ENCODE measurements at places on chromosomes 4 and X.
A peak's percentile ranks its signal among the peaks of the same experiment; 100 is the strongest.

GRCh38 chrX:148825696-148826095 lies 325.3 kb downstream of the AFF2 start:
- no peak for DNase-seq

- DNase-seq, result no peak
These were observed 97.3 kb downstream of the EMCN start for GRCh38 chr4:100420571-100420970.

DNA sequence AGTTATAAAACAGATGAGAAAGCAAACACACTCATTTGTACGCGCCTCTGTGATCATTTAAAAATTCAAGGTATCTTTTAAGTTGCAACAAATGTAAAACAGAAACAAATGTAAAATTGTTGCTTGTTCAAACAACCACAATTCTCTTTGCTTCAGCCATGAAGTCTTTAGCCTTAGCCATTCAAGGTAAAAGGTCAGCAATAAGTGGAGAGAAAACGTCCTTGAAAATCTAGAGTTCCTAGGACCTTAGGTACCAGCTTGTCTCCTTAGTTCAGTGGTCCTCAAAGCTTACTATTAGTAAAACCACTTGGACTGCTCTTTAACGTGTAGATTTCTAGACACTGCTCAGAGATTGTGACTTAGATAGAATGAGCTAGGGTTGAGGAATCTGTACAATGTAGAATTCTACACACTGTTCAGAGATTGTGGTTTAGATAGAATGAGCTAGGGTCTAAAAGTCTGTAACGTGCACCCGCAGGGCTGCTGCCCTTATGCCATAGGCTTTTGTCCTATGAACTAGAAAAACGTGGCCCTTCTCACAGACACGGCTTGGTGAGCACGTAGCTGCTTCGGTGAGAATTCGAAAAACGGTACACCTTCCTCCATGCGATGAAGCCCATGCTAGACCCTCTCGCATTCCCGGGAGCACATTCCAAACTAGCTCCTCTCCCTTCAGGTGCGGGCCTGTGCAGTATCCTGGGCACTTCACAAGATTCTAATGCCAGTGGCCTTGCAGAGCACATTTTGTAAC lies 1.7 kb downstream of the PLAC8 start:
- peak; percentile 38 for DNase-seq

DNA sequence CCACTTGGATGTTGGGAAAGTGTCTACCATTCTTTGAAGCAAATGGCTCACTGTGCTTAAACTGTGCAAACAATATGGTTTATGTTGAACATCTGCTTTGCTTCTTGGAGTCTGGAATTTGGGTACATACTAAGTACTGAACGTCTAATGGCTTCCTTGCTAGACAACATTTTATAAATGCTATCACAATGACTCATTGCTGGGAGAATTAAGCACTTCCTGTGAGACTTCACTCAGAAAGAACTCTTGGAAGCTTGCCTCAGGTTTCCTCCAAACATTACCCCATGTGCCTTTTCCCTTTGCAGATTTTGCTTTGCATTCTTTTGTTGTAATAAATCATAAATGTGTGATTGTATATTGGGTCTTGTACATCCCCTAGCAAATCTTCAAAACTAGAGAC lies 139.7 kb downstream of the PACRGL start:
- DNase-seq, result no peak

DNA sequence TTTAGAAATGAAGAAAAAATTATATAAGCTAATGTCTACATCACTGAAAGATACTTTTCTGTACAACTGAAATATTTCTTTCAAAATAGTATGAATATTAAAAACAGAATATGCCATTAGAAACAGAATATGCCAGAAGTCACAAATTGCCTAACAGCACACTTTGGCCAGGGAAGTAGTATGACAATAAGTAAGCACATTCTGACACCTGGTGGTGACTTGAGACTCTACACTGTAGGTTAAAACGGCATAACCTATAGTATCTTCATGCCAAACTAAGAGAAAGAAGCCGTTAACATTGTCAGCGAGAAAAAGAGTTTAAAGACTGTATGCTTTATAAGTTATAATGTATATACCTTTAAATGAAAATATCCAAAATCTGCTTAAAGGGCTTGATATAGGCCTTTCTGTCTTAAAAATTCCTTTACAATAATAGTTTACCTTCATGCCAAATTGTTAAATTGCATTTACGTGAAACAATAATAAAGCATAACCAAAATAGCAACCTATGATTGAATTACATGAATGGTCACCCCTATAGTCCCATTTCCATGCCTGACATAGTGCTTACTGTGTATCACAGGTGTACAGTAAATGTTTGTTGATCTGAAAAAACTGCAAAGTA lies 32.8 kb downstream of the FAM13A start:
- DNase-seq, result peak; percentile 74

GRCh38 chr4:749698-750666 lies 44.4 kb downstream of the PCGF3 start:
- DNase-seq, result no peak

DNA sequence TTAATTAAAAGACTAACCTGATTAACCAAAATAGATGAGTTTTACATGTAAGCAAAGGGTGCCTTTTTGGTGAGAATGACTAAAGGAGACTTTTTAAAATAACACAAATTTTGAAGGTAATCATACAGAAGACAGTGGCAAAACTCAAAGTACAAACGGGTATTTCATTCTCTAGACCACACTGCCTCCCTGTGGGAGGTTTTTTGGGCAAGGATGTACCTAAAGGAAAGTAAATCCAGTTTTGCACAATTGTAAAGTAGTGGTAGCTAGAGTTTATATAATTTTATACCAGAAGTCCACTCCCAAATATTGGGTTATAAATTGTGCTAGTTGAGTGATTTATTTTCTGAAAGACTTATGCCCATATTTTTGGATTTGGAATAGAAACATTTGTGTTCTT lies 201.0 kb downstream of the PAPSS1 start:
- peak; percentile 3 for DNase-seq

DNA sequence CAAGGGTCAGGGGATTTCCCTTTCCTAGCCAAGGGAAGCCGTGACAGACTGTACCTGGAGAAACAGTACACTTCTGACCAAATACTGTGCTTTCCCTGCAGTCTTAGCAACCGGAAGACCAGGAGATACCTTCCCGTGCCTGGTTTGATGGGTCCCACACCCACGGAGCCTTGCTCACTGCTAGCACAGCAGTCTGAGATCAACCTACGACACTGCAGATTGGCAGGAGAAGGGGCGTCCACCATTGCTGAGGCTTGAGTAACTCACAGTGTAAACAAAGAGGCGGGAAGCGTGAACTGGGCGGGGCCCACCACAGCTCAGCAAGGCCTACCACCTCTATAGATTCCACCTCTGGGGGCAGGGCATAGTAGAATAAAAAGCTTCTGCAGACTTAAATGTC lies 48.7 kb upstream of the SRD5A3 start:
- no peak for DNase-seq

- DNase-seq, result no peak
These were observed 57.6 kb upstream of the UBQLN2 start for GRCh38 chrX:56505866-56506265.

DNA sequence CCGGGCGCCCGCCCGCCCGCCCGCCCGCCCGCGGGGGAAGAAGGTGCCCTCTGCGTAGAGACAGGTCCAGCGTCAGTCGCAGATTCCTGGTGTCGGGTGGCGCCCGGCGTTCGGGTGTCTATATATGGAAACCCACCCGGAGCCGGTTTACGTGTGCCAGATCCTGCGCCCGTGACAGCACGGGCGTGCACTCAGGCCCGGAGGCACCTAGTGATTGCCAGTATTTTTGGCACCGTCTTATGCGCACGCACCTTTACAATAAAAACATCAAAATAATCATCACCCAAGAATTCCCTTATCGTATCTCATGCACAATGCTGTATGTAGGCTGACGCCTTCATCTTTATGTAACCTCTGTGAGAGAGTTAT lies 519 bp downstream of the SLC25A4 start:
- DNase-seq, result peak; percentile 11

GRCh38 chrX:47683829-47684205 lies 24.8 kb upstream of the UXT start:
- DNase-seq, result no peak

Measured in activated CD4-positive, alpha-beta T cell treated with anti-CD3 and anti-CD28 coated beads, Interleukin-2, Interleukin-6, amounts not matched to agents 100 ng/mL and 50 ng/mL, durations not matched to agents 16 hours and 8 hours (primary cell).